Adrenal gland (tissue), 19 donors: ENCODE measurements at places on chromosomes 12 and 14. TPM values are rescaled to one million over a fixed set of nuclear protein-coding genes. Genes with fewer than 3 reads are reported as not detected.
A peak's percentile ranks its signal among the peaks of the same experiment; 100 is the strongest.

GRCh38 chr14:54975856-54976255 is 51.0 kb downstream of the WDHD1 start:
- no peak for DNase-seq

- DNase-seq, result peak; percentile 32
Observed at GRCh38 chr14:58898655-58899316, 261.0 kb downstream of the DACT1 start.

GRCh38 chr12:56150563-56150962 is 1.8 kb upstream of the MYL6B start:
- DNase-seq, result no peak

- no peak for DNase-seq
Observed at GRCh38 chr14:96803958-96804357, 6.8 kb downstream of the VRK1 start.

Gene TAS2R13
- total RNA-seq, result 0.79 TPM
